ENCODE measurements at places on chromosomes 7 and 10.

- no peak for DNase-seq
Observed at GRCh38 chr7:1141651-1142050, 18.3 kb downstream of the ZFAND2A start.

DNA sequence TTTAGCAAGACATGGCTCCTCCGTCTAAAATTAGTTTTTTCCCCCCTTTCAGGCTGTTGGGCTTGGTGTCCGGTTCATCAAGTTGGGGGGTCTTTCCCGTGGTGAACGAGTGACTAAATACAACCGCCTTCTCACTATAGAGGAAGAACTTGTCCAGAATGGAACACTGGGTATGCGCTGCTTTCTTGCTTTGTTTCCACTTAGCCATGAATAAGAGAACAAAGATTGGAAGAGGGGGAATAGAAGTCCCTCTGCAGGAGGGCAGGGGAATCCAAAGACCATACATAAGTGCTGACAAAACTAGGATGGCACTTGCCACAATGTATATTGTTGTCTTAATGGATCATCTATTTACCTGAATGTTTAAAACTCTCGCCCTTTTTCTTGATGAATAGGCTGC, 30.5 kb downstream of the ENO4 start:
- no peak for DNase-seq

DNA sequence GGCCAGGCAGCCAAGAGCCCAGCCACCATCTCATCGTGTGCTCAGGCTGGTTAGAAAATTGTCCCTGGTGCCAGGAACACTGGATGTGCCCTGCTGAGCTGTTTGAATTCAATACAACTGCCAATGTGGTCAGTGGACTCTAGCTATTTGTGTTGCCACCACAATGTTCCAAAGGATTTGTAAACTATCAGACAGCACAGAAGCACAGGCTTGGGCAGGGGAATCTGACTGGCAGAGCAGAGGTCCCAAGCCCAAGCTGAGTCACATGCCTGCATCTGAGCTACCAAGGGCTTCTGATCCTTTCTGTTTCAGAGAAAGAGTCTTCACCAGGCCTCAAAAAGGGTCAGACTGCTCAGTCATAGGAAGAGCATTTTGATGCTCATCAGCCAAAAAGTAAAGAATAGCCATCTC, 232.1 kb upstream of the SEMA3C start:
- DNase-seq: no peak

DNA sequence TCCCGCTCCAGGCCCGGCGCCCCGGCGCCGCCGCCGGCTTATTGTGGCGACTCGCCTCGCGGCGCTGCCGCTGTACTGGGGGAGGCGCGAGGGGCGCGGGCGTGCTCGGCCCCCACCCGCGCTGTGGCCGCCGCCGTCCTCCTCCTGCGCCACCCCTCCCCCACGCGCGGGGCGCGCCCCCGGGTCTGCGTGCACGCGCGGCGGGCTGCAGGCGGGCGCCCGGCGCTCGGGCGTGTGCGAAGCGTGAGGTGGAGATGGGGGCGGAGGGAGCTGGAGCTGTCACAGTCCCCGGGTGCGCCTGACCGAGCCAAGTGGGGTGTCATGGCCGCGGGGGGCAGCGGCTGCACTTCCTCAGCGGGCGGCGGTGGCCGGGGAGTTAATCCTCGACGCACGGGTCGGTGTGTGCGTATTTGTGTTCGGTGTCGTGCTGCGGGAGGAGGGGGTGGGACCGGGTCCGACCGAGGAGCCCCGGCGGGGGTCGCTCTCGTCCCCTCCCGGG, 672 bp downstream of the LCOR start:
- peak; percentile 80 for DNase-seq

DNA sequence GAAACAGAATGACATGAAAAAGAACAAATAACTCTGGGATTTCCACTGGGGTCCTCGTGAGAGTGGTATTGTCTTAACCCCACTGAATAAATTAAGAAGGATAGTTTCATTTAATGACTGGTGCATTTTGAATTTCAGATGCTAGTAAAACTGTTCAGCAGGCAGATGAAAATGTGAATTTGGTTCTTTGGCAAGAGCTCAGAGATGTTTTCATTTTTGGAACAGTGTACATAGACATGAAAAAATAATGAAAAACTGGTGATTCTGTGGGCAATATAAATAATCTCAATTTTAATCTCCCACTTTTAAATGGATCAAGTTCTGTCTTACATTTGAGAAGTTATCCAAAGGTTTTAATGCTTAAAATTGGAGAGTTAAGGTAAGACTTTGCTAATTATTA, 84.1 kb downstream of the TRIL start:
- no peak for DNase-seq

DNA sequence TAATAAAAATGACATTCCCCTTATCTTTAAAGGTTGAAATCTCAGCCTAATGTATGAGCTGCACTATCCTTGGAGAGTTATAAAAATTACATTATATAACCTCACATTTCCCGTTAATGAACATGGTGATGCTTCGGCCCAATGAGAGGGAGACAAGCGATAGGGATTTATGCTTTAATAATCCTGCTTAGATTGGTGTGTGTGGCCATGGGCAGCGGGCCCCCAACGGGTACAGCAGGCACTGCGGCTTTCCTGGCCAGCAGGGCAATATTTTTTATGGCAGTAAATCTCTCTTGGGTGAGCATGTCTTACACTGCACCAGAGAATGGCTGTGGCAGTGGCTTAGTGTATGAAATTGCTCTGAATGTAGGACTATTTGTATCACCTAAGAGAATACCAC, 246.3 kb downstream of the GFRA1 start:
- DNase-seq: no peak

GRCh38 chr7:34840176-34840785, 182.3 kb downstream of the NPSR1 start:
- no peak for DNase-seq

DNA sequence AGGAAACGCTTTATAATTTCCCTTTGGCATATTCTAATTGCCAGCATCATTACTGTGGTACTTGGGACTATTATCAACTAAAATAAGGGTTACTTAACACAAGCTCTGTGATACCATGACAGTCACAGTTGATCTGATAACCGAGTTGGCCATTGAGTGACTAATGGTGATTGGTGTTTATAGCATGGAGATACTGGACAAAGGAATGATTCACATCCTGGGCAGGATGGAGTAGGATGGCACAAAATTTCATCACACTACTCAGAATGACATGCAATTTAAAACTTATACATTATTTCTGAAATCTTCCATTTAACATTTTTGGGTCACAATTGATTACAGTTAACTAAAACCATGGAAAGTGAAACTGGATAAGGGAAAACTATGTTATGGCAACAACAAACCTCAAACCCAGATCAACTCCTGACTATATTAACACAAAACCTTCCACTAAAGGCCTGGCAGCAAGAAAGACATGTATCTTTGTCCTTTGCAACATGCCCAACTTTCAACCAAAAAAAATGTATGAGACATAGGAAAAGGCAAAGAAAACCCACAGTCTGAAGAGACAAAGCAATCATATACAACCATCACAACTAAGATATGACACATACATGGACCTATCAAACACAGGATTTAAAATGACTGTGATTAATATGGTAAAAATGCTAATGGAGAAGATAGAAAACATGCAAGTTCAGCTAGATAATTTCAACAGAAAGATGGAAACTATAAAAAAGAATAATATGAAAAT, 208.5 kb upstream of the NRP1 start:
- DNase-seq: peak; percentile 33

GRCh38 chr10:58859526-58859925, 316.9 kb upstream of the PHYHIPL start:
- no peak for DNase-seq

GRCh38 chr10:6674291-6674690, 94.2 kb upstream of the PRKCQ start:
- DNase-seq: peak; percentile 25

DNA sequence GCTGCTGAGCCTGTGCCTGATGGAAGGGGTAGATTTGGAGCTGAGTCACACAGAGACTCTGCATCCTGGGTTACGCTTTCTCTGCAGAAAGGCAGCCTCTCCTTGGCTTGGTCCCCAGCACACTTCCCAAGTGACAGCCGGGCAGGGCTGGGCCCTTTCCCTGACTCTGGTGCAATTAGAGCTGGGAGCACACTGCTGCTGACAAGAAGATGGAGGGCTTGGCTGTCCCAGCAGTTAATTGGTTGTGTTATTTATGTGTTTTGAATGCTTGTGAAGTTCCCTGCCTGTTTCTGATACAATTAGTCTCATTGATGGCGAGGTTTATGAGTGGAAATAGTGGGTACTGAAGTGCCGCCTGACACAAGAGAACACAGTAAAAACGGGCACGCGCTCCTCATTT, 123.6 kb downstream of the TCERG1L start:
- no peak for DNase-seq

GRCh38 chr7:1412322-1413261, 46.7 kb downstream of the MICALL2 start:
- DNase-seq: peak; percentile 83

DNA sequence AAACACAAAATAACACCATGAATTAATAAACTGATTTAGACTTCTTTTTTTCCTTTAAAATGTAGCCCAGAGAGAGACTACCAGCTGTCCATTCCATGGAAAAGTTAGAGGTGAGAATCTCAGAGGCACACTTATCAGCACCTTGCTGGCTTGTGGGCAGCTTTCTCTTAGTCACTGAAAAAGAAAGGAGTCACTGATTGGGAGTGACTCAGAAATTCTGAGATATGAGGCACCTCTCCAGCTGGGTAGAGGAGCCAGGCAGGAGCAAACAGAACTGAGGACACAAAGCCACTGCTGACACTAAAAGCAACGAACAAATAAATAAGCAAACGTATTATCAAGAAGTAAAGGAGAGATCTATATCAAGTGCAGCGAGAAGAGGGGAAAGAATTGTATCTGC, 310.6 kb downstream of the PARD3 start:
- peak; percentile 50 for DNase-seq

GRCh38 chr7:38554586-38554985, 76.6 kb downstream of the AMPH start:
- DNase-seq: no peak

- DNase-seq: no peak
Observed at GRCh38 chr7:12490940-12491339, 79.6 kb upstream of the SCIN start.

GRCh38 chr7:138032770-138033169, 30.9 kb upstream of the CREB3L2 start:
- DNase-seq: peak; percentile 37

- no peak for DNase-seq
Observed at GRCh38 chr10:49082766-49083165, 32.6 kb downstream of the VSTM4 start.
